ENCODE measurements at places on chromosomes 13 and 19.

- DNase-seq: no peak
Observed at GRCh38 chr13:32968793-32969192, 47.4 kb upstream of the KL start.

DNA sequence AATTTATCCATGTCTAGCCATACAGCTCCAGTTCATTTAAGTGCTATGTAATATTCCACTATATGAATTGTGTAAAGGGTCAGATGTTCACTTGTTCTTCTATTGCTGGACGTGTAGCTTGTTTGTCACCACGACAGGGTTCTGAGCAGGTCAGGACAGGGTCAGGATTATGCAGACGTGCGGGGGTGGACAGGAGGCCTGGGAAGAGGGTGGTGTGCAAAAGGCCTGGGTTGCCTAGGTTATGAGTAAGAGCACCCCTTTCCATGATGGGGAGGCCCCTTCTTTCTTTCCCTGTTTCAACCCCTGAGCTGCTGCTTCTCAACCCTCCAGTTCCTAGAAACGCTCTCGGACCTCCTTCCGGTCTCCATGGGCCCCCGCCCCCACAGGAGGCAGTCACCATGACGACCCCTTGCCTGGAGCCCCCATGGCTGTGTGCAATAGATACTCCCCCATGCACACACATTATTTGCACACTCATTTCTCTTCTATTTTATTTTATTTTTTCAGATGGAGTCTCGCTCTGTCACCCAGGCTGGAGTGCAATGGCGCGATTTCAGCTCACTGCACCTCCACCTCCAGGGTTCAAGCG, 2.0 kb downstream of the EXOC3L2 start:
- no peak for DNase-seq

- DNase-seq: no peak
Observed at GRCh38 chr19:4671185-4671851, 1.2 kb upstream of the MYDGF start.

DNA sequence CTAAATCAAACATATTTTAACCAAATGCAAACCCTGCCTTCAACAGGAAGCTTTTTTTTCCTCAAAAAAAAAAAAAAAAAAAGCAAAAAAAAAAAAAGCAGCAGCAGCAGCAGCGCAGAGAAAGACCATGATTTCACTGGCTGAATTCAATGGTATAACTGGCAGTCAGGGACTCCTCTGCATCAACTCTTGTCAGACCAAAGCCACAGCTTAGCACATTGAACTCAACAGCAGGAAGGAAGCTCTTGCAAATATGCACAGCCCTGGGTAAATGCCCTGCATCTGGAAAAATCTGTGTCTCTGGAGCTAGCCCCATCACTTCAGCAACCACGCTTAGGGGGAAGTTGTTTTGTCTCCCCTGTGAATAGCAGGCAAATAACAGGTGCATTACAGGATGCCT, 17.6 kb upstream of the DHRS12 start:
- peak; percentile 54 for DNase-seq

- no peak for DNase-seq
Observed at GRCh38 chr13:66001140-66001539, 1229.0 kb downstream of the PCDH9 start.
